Head of caudate nucleus (tissue), 42 donors: ENCODE measurements at places on chromosomes 16 and 17.

DNA sequence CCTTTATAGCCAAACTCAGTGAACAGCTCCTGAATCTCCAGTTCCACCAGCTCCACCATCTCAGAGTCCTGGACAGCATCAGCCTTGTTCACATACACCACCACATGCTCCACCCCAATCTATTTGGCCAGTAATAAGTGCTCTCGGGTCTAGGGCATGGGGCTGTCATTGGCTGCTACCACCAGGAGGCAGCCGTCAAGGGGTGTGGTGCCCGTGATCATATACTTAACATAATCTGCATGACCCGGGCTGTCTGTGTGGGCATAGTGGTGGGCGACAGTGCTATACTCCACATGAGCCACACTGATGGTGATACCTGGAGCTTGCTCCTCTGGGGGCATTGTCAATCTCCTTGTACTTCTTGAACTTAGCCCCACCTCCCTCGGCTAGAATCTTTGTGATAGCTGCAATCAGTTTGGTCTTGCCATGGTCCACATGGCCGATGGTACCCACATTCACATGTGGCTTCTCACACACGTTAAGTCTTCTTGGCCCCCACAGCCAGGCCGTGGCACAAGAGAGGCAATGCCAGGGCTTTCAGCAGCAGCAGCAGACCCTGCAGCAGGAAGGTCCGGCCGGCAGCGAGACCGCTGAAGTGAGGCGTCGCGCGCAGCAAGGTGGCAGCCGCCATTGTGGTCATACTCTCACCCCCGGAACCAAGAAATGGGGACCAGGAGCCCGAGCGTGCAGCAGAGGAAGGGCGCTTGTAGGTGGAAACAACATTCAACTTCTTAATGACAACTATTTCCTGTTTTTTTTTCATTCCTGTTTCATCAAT lies 210.3 kb upstream of the WSB1 start:
- DNase-seq, result no peak

- DNase-seq, result no peak
Measured at GRCh38 chr17:30300818-30301217, 9.1 kb upstream of the BLMH start.

DNA sequence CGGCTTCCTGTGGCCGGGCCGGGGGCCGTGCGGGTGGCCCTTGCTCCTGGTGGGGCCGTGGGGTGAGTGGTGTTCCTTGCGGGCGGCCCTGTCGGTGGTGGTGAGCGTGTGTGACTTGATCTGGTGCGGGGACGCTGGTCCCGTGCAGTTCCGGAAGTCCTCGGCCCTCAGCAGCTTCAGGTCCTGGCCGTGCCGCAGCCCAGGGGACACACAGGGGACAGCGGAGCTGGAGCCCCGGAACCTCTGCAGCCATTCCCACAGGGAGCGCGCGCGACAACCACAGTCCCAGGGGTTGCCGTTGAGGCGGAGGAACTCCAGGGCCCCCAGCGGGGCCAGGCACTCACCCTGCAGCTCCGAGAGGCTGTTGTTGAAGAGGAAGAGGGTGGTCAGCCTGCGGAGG lies 88.4 kb downstream of the RTN4RL1 start:
- DNase-seq, result no peak

DNA sequence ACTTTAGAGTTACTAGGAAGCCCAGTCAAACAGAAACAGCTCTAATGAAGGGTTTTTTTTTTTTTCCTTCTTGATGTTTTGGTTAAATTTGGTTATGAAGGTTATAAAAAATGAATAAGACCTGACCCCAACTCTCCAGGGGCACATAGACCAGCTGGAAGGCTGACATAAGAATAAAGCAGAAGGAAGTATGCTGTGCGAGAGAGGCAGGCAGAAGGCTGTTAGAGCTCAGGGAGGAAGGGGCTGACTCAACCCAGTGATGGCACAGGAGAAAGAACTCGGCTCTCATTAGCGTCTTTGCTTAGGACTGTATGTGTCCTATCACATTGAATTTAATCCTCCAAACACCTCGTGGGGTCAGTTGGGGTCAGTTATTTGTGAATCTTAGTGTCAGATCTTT lies 474.6 kb downstream of the PMP22 start:
- no peak for DNase-seq

DNA sequence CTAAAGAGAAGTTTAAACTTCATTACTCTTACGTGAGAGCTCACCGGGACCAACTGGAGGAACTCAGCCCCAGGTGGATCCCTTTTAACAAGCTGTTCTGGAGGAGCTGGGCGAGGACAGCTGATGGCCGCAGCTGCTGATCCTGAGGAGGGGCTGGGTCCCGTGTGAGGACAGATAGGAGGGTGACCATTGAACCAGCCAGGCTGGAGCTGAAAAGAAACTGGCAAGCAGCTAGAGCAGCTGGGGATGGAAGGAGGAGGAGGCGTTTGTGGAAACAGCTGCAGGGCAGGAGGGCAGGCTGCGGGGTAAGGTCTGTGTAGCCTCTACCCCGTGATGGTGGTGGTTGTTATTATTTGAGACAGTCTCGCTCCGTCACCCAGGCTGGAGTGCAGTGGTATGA lies 119.5 kb downstream of the AATF start:
- DNase-seq, result no peak

DNA sequence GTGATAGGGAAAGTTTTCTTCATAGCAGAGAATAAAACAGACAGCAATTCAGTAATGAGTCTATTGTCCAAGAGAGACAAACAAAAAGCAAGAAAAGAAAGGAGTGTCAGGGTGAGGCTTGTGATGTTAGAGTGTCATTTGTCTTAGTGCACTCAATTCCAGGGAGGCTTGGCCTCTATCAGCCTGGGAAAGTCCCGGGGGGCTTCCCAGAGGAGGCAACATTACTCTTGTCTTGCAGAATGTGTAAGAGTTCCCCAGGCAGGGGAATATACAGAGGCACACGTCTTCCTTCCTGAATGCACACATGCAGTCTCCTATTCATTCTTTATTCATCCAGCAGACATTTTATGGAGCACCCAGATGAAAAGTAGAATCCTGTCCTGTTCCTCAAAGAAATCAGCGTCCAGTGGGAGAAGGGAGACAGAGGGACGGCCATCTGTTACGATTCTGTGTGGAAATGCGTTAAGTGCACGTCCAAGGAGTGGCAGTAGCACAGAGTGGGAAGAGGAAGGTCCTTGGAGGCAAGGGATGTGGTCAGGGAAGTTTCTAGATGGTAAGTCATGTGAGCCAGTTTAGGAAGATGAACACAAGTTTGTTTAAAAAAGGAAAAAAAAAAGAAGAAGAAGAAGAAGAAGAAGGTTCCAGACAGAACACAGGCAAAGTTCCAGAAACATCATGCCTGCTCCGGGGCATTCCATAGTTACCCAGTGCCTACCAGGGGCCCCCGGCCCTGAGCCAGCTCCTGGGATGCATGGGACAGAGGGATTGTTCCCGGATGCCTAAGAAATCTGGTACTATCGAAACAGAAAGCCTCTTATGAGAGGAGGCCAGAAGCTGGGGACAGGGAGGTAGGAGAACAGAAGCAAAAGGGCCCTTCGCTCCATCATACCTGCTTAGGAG lies 21.1 kb downstream of the CACNG4 start:
- no peak for DNase-seq

GRCh38 chr17:51647826-51648225 lies 387.5 kb downstream of the UTP18 start:
- DNase-seq, result no peak

DNA sequence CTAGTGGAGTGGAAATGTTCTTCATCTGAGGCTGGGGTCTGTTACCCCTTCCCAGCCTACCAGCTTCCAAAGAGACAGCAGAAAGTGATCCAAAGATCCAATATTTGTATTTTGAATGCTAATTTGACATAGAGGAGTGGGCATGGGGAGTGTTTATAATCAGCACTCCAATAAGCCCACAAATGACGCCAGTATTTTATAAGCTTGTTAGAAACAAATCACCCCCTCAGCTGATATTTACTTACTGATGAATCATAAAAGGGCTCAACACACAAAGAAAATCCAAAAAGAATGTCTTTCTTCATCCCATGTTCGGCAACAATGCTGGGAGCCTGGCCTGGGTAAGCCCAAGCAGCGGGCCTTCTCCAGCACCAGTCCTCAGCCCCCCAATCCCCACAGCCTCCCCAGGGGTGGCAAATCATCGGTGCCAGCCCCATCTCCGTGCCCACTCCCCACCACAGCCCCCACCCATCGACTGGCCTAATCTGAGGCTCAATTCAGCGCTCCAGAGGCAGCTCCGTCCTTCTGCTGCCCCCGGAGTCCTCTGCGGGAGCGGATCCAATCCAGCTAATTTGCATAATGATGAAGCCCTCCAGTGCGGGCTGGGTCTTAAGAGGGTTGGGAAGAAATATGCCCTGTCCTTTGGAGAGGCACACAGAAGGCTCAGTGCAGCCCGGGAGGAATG lies 169.5 kb downstream of the C16orf78 start:
- DNase-seq, result no peak

GRCh38 chr17:944266-944826 lies 35.2 kb downstream of the NXN start:
- no peak for DNase-seq

DNA sequence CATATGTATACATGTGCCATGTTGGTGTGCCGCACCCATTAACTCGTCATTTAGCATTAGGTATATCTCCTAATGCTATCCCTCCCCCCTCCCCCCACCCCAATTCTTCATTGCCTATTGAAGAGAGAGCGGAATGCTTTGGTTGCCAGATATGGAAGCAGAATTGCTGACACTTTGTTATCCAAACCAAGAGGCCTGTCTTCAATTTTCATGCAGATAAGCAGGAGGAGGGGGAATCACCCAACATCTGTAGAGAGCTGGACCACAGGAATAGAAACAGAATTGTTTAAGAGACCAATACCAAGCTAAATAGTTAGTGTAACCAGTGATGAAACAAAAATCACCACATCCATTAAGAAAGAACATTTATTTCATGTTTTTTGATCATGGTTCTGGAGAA lies 7.1 kb downstream of the ASPA start:
- no peak for DNase-seq

DNA sequence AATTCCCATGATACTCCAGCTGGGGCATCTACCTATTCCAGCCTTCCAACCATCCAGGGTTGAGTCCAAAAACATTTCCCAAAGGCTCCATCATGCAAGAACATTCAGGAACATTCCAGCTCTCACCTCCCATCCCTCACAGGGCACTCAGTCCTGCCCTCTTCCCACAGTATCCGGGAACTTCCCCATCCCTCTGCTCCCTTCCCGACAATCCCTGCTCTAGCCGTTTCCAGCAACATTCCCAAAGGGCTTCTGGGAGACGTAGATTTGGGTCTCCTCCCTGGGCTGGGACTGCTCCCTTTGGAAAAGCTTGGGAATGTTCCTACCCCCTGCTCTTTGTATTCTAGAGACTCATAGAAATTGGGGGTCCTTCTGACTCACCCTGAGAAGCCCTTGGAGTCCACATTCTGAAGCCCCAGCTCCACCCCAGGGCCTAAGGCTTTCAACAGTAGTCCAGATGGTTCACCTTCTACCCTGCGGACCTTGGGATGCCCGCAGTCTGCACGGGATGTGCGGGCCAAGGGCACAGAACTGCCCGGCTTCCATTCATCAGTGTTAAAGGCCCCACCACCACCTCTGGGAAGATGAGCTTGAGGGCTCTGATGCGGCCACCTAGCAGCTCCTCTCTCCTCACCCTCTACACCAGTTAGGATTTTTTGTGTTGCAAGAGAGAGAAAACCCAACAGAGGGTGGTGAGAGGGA lies 25.4 kb downstream of the NGFR start:
- no peak for DNase-seq

GRCh38 chr17:2170023-2170422 lies 115.1 kb downstream of the HIC1 start:
- no peak for DNase-seq

DNA sequence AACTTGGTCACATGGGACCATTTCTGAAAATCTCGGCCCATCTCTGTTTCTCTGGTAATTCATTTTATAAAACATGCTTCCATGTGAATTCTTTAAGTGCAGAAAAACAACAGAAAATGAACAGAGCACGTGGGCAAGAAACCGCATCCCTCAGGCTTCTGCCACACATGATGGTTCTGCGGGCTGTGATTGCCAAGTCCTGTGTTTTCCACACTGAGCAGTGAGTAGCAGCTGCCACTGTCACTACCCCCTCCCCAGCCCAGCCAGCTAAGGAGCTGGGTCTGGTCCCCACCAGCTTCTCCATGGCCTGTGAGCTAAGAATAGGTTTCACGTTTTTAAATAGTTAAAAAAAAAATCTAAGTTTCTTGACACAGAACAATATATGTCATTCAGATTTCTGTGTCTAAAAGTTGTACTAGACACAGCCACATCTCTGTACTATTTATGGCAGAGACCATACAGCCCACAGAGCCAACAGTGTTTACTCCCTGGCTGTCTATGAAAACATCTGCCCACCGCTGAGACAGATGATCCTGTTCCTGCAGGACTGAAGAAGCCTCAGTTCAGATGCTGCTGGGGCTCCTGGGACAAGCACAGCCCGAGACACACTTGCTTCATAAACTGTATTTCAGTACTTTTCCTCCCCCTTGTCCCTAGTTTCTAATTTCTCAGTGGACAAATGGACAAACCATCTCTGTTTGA lies 41.5 kb downstream of the USP22 start:
- DNase-seq, result no peak

DNA sequence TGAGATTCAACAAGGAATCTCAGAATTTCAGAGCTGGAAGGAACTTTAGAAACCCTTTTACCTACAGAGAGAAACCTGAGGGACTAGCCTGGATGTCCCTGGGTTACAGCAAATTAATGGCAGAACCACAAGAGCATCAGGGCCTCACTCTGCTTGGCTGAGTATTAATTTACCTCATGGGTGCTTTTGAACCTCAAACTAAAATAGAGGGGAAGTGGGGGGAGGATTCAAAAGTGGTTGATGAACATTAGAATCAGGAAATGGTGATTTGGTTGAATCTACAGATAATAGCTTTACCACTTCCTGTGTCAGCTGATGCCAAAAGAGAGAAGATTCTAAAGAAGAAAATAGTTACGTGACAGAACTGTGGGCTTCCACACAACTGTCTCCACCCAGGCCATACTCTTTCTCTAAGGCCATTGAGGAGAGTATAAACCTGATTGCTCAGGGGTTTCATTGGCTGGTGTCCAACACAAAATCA lies 11.3 kb upstream of the SKAP1 start:
- DNase-seq, result no peak

DNA sequence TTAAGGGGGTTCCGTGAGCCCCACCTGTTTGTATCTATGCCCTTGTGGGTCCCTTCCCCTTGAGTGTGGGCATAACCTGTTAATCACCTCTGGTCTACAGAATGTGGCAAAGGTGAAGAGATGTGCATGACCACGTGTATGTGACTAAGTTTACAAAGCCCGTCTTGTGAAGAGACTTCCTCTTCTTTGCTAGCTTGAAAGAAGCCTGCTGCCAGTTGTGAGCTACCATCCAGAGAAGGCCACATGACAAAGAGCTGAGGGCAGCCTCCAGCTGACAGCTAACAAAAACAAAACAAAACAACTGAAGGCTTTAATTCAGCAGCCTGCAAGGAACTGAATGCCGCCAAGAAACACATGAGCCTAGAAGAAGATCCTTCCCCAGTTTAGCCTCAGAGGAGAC lies 112.0 kb downstream of the AXIN2 start:
- DNase-seq, result no peak

GRCh38 chr16:35628976-35629375 lies 2169.6 kb downstream of the TP53TG3F start:
- no peak for DNase-seq

GRCh38 chr16:30117768-30118167 lies 4.4 kb upstream of the GDPD3 start:
- no peak for DNase-seq

- DNase-seq, result no peak
Measured at GRCh38 chr17:37745801-37746426, 1.1 kb upstream of the HNF1B start.
